ENCODE measurements at places on chromosomes 5 and 9.
A peak's percentile ranks its signal among the peaks of the same experiment; 100 is the strongest.

- no peak for DNase-seq
These were observed 150.8 kb downstream of the SLIT3 start for GRCh38 chr5:169150108-169150507.

DNA sequence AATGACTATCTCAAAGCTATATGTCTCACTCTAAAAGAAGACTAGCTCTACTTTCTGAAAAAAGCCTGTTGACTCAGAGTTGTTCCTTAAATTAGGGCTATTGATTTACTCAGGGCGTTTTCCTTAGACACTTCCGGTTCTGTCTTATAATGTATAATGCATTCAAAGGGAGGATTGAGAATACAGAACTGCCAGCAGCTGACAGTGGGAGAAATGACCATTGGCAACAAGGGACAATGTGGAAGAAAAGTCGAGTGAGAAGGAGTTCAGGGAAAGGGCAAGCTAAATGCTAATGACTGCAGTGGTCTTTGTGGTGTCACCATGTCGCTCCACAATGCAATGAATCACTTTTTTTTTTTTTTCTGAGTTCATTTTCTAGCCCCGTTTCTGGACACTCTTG is 65.7 kb upstream of the ANKH start:
- DNase-seq, result no peak

- peak; percentile 89 for DNase-seq
These were observed 24.2 kb downstream of the C9orf50 start for GRCh38 chr9:129596541-129597331.

DNA sequence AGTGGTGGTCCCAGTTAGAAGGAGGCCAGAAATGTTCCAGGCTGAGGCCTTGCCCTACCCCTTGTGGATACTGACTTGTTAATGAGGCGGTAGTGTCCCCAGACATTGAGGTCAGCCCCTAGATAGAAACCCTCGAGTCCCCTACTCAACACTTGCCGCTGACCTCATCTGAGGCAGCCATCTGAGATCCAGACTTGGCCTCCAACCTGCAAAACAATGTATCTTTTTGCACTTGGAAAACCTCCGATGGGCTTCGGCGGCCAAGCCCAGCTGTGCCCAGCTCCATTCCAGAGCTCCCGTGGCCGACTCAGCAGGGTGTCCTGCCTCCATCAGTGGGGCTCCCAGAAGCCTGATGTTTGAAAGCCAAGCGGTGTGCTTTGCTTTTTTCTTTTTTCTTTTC is 122.1 kb downstream of the WNK2 start:
- DNase-seq, result no peak

DNA sequence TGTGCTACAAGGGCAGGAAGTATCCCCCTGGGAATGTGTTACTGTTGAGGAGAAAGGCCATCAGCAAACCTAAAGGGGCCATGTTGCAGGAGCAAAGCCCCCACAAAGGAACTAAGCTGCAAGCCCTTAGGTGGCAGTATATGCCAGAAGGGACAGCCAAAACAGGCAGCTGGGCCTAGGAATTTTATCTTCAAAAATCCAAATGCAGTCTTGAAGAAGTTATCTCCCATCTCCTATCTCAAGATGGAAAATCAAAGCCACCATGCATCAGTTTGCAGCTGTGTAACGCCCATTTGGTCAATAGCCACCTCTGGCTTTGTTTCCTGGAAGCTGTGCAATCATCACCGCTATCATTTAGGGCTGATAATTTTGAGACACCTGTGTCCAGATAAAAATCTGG is 400.3 kb downstream of the ARHGEF28 start:
- DNase-seq, result no peak

DNA sequence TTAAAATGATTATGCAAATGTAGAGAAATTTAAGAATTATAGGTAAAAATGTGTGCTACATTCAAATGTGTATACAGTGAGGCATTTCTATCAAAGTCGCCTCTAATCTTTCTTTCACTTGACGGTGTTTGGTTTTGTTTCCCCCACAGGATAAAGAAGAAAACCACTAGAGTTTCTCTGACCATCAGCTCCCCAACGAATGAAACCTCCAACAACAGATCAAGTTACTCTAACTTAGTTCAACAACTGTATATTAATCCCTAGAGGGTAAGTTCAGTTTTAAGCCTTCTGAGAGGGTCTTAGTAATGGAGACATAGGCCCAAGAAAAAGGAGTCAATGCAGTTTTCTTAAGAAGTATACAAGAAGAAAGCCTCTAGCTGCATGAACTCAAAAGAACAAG is 11.5 kb upstream of the MYOT start:
- DNase-seq, result no peak

DNA sequence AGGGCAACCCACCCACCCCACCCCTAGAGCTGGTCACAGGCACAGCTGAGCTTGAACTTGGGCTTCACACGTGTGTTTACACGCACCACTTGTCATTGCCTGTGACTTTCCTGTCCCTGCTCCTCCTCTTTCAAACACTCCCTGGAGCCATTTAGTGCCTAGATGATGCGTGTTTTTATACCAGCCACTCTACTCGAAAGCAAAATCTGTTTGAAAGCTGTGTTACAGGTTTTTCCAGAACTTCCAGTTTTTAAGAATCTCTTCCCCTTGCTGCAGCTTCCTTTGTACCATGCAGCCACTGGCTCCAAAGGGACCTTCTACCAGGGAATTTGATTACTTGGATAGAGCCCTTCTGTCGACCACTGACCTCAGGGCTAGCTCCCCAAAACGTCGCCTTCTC is 78.8 kb upstream of the SPRY4 start:
- no peak for DNase-seq

DNA sequence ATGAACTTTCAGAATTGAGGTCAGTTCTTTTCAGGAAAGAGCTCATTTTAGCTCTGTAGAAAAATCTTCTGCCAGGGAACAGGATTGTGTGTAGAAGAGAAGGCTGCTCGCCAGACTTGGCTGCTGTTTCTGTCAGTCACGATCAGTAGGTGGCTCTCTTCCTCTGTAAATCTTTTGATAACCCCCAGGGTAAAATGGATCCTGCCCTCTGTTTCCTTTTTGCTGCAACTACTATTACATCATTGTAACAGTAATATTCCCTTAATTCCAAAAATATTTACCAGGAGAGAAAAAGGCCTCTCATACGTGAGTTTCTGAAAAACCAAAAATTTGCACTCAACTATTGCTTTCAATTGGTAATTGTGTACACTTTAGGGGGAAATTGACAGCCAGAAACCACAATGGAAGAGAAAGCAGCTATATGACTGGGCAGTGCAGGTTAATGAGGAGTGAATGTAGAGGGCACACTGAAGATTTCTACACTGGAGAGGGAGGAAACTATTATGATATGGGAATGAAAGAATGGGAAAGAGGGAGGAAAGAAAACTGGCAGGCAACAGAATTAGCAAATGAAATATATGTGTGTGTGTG is 12.3 kb downstream of the IFNA21 start:
- DNase-seq, result peak; percentile 18

- peak; percentile 8 for DNase-seq
These were observed 459.7 kb downstream of the EBF1 start for GRCh38 chr5:158639881-158640592.

GRCh38 chr9:91844701-91845291 is 105.2 kb downstream of the ROR2 start:
- no peak for DNase-seq

DNA sequence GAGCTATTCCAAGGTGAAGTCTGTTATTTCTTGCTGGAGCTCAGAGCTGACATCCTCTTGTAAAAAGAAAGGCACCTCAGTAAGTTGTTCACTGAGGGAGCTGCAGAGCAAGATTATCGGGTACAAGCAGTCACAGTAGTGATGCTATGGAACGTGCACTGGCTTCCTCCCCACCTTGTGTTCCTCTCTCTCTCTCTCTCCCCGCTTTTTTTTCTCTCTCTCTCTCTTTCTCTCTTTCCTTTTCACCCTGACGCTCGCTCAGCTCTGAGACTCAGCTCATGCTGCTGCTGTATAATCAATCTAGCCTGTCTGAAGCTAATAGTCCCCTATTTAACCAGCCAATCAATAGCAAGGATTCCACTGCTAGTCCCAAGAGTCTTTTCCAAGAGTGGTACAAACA is 587.6 kb upstream of the CDH18 start:
- DNase-seq, result no peak

GRCh38 chr9:8420416-8420815 is 620.8 kb upstream of the DMAC1 start:
- DNase-seq, result no peak
